ENCODE measurements at places on chromosomes 1 and 21.

DNA sequence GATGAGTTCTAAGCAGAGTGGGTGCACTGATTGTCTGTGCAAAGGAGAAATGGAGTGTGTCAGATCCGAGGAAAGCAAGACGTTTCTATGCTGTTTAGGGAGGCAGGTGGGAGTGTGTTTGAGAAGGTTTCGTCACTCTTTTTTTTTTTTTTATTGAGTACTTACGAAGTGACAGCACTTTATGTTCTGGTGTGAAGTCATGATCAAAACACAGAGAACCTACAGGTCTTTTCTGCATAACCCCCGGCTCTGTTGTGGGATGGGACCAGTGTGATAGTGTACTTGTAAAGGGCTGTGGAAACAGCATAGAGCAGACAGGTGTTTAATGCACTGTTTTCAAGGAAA, 26.7 kb downstream of the MIA3 start:
- peak; percentile 43 for DNase-seq

- no peak for DNase-seq
These were observed 198.0 kb upstream of the ZP4 start for GRCh38 chr1:238088560-238089290.

- no peak for DNase-seq
These were observed 46.2 kb upstream of the ZC3H11B start for GRCh38 chr1:219659005-219659600.

GRCh38 chr1:37484325-37485051, 10.1 kb downstream of the ZC3H12A start:
- DNase-seq, result no peak

Measured in ELR (cell line).